Activated CD8-positive, alpha-beta T cell treated with anti-CD3 and anti-CD28 coated beads, Interleukin-2, amount 10 ng/mL, durations not matched to agents 7 days and 5 days (primary cell): ENCODE measurements at places on chromosomes 5 and 9.
A peak's percentile ranks its signal among the peaks of the same experiment; 100 is the strongest.

- no peak for DNase-seq
Observed at GRCh38 chr9:108467653-108468324, 388.0 kb downstream of the ACTL7B start.

GRCh38 chr9:108333530-108333983, 522.2 kb downstream of the ACTL7B start:
- no peak for DNase-seq

- no peak for DNase-seq
Observed at GRCh38 chr5:168327019-168327421, 35.6 kb downstream of the WWC1 start.

GRCh38 chr9:101639311-101639710, 44.5 kb upstream of the PPP3R2 start:
- no peak for DNase-seq

DNA sequence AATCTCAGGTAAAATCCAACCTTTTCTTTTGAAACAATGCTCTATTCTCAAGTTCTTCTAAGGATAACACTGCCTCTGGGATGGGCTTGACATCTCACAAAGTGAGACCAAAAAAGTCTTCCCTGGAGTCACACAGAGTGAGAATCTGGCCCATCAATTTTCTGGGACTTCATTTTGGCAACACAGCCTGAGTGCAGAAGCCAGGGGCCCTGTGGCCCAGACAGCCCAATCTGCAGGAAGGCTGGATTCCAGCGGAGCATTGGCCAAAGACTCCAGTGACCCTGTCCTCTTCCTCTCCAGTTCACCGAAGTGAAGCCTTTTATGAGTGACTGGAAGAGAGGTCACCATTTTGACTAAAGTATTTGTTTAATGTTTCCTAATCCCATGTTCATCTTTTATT, 105.1 kb downstream of the PLK2 start:
- no peak for DNase-seq

- no peak for DNase-seq
Observed at GRCh38 chr9:109922617-109923470, 142.8 kb downstream of the PALM2AKAP2 start.

- no peak for DNase-seq
Observed at GRCh38 chr9:131704141-131704983, 35.5 kb downstream of the RAPGEF1 start.

DNA sequence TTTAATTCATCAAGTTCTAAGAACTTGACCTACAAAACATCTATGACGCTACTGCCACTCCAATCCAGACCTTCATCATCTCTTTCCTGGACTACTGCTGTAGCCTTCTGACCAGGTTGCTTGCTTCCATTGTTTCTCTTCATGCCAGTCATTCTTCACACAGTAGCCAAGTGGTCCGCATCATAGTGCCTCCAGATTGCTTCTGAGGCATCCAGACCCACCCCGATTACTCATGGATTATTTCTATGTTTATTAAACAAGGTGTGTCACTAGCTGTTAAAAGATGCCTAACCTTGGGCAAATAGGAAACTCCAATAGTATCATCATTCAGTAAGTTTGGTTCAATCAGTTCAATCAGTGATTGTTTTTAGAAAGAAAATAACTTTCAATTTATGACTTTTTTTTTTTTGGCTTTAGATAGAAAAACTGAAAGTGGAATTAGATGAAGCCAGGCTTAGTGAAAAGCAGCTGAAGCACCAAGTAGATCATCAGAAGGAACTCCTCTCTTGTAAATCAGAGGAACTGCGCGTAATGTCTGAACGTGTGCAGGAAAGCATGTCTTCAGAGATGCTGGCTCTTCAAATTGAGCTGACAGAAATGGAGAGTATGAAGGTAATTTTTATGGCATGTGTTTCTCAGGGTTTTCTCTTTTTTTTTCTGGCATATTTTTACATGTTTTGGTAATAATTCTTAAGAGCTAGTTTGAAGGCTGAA, 9.5 kb downstream of the SPDL1 start:
- no peak for DNase-seq

DNA sequence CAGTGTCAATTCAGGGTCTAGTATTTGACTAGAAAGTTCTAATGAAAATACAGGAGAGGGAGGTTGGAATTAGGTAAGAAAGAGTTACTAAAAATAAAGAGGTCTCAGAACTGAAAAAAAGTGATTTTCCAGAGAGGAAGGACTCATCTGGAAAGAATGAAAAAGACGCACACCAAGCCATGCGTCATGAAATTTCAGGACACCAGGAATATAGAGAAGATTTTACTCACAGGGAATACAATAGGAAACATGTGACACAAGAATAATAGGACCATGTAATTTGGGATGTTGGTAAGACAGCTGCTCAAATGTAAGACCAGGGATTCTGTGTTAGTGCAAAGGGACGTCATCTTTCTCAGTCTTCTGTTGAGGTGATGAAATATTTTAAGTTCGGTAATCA, 224.7 kb downstream of the GDNF start:
- no peak for DNase-seq

DNA sequence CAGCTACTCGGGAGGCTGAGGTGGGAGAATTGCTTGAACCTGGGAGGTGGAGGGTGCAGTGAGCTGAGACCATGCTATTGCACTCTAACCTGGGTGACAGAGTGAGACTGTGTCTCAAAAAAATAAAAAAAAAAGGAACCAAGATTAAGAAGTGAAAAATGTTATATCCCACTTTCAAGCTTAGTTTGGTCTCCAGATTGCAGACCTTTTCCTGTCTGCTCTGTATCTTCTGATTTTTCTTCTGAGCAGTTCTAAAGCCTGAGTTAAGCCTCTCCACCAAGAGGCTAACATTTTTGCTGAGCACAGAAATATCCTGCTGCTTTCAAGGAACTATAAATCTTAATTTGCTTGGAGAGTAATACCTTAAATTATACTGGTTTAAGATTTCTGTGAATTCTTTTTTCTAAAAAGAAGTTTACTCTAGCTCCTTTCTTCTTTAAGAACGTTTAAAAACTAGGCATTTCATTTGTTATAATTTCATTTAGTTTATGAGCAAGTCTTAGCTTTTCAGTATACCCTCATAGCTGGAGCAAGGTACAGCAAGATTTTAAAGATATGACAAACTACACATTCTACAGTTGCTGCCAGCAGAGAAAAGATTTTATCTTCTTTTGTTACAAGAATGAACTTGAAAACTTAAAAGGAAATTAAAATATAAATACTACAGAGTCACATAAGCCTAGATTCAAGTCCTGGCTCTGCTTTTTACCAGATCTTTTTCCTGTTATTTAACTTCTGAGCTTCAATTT, 55.0 kb downstream of the GARNL3 start:
- no peak for DNase-seq

- no peak for DNase-seq
Observed at GRCh38 chr5:82494942-82495341, 216.8 kb upstream of the RPS23 start.

GRCh38 chr5:44740660-44741059, 68.1 kb upstream of the MRPS30 start:
- no peak for DNase-seq

- no peak for DNase-seq
Observed at GRCh38 chr5:137880313-137880712, 8.9 kb upstream of the PKD2L2 start.

DNA sequence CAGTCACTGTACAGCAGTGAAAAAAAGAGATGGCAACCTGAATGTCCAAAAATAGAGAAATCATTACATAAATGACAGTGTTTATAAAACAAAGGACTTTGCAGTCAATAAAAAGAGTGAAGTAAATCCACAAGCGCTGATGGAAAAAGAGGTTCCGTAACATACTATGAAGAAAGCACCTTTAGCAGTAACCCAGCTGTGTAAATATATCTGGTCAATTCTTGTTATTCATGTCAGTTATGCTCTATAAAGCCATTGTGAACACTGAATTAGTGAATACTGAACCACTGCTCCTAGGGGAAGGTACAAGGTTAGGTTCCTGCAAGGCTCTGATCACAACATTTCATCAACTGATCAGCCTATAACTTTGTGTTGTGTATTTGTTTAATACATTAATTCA, 39.5 kb downstream of the CCNJL start:
- no peak for DNase-seq

- no peak for DNase-seq
Observed at GRCh38 chr5:111453747-111454146, 58.6 kb downstream of the STARD4 start.

DNA sequence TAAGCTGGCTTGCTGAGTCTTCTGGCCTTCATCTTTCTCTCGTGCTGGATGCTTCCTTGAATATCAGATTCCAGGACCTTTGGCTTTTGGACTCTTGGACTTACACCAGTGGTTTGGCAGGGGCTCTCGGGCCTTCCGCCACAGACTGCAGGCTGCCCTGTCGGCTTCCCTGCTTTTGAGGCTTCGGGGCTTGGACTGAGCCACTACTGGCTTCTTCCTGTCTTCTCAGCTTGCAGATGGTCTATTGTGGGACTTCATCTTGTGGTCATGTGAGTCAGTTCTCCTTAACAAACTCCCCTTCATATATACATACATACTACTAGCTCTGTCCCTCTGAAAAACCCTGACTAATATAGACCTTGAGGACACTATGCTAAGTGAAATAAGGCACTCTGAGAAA, 78.3 kb upstream of the SSBP2 start:
- DNase-seq = no peak

GRCh38 chr5:88142886-88143692, 125.6 kb downstream of the TMEM161B start:
- DNase-seq = no peak

DNA sequence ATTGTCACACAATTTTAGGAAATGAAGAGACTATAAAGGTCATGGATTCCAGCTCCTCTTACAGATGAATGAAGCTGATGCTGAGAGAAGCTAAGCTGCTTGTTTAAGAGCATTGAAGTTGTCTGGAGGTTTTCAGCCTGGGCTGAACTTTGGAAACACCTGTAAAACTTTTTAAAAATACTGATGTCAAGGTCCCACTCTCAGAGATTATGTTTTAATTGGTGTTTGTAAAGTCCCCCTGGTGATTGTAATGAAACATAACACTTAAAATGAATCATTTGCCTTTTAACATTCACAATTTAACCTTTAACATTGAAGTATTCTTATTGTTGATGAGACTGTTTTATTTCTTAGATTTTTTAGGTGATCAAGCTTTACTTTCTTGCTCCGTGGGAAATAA, 16.4 kb downstream of the RAD23B start:
- DNase-seq = no peak

DNA sequence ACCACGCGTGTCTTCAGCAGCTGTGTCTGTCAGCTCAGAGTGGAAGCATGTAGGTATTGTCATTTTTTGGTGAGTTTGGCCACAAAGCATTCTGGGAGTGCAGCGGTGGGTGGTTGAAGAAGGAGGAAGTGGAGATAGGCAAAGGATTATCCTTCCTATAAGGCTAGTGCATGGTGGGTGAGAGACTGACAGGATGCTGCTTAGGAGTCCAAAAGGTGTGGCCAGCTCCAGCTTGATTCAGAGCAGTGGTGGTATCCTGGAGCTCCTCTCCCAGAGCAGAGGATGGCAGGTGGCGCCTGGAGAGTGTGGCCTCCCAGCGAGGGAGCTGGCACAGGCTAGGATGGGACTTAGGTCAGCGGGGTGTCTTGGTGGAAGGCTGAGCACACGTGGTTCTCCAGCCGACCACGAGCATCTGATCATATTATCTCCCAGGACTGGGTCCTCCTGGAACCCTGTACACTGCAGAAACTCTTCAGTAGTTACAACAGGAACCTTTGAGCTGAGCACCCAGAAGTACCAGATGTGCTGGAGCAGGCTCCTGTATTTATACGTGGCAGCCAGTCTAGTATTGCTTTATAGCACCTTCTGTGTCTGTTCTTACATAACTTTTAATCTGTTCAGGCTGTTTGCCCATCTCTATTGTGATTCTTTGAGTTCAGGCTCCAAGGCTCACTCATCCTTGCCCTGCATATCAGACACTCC, 29.6 kb downstream of the MAML1 start:
- DNase-seq = peak; percentile 66

DNA sequence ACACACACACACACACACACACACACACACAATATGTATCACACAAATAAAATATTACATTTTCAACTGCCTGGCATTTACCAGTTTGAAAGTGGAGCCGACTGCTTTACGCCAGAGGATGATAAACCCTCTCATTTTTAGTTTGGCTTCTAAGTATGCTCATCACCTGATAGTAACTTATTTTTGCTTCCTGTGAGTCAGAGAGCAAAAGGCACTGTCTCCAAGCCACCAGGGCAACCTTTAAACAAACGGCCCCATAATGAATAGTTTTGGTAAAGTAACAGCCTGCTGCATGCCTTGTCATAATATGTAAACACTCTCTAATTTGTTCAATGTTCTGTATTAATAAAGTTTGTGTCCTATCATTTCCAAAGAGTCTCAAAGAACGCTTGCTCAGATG, 26.9 kb downstream of the KLF4 start:
- DNase-seq = no peak

DNA sequence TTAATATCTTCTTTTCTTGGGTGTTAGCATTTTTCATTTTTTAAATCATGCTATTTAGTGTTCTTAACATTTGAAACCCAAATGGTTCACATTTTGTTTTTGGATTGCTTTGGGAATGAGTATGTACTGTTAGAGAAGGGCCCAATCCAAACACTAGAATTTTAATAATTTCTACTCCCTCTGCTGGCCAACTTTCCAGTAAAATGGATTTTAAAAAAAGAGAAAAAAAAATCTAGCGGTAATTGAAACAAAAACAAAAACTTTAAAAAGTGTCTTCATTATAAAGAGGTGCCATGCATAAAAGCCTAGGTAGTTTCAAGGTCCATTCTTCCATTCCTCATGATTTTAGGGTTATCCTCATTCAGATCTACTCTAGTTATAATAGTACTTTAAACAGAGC, 32.1 kb upstream of the RICTOR start:
- no peak for DNase-seq

DNA sequence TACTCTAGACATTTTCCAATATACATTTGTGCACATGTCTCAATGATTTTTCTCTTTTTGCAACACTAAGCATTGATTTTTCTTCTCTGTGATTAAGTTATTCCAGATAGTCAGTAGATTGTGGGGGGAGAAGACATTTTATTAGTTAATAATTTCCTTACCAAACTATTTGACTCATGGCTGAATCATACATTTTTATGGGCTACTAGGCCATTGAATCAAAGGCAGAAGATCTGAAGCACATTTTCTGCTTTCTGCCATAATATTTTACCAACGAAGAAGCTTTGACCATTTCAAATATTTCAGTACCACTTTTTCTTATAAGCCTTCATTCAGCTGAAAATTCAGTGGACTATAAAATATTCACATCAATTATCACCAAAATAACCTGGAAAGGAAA, 175.6 kb downstream of the IRX2 start:
- DNase-seq = no peak

DNA sequence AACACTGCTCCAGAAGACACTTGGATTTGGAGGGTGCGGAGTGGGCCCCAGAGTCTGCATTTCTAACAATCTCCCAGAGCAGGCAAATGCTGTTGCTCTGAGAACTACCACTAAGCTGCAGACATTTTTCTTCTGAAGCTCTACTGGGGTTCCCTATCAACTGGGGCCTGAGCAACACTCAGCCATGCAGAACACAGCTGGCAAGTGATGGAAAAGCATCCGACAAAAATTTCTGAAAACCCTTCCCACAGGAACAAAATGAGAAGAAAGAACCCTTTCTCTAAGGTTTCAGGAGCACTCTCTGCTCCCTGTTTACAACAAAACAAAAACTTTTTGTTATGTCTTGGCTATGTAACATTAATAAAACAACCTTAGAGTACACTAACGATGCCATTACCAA, 516.9 kb downstream of the CTNND2 start:
- no peak for DNase-seq
